ENCODE measurements at places on chromosomes 11 and 22.

GRCh38 chr11:69101115-69101791, 52.5 kb downstream of the TPCN2 start:
- DNase-seq, result peak; percentile 61

DNA sequence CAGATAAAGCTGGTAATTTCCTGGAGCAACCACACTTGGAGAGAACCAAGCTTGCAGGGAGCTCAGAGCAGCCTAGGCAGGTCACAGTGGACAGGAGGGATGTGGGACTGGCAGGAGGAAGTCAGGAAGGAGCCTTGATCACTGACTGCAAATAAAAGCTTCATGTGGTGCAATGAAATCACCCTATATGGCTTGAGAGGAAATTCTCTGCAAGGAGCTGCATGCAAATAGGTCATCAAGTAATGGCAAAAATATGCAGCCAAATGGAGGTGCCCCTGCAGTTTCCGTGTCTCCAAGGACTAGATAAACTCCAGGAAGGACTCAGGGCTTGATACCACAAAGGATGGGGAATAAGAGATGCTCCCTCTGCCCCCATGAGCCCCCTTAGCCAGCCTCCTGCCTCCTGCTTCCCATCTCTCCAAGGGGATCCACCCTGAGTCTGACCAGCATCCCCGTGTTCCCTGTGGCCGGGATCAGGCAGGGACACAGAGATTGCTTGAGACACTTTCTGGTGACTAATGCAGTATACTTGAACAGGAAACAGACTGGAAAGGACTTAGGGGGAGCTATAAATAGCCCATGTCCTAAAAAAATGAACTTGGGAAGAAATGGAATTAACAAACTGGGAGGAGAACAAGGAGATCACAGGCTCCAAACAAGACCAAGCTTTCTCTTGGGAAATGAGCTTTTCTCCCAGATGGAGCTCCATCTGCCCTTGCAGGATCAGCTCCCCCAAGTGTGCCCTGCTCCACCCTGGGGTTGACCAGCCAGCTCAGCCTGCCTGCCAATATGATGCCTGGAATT, 23.9 kb upstream of the MICAL2 start:
- DNase-seq, result peak; percentile 96

- DNase-seq, result peak; percentile 69
These were observed 499 bp downstream of the ATL3 start for GRCh38 chr11:63670433-63671321.

GRCh38 chr11:117839380-117839881, 14.9 kb upstream of the FXYD2 start:
- no peak for DNase-seq

- no peak for DNase-seq
These were observed 56.1 kb upstream of the SLC22A12 start for GRCh38 chr11:64534950-64535349.

GRCh38 chr22:28015046-28015425, 96.0 kb upstream of the PITPNB start:
- DNase-seq, result no peak

GRCh38 chr11:70948398-70948797, 304.0 kb downstream of the SHANK2 start:
- no peak for DNase-seq

- DNase-seq, result no peak
These were observed 25.0 kb upstream of the TUB start for GRCh38 chr11:8055836-8056526.

DNA sequence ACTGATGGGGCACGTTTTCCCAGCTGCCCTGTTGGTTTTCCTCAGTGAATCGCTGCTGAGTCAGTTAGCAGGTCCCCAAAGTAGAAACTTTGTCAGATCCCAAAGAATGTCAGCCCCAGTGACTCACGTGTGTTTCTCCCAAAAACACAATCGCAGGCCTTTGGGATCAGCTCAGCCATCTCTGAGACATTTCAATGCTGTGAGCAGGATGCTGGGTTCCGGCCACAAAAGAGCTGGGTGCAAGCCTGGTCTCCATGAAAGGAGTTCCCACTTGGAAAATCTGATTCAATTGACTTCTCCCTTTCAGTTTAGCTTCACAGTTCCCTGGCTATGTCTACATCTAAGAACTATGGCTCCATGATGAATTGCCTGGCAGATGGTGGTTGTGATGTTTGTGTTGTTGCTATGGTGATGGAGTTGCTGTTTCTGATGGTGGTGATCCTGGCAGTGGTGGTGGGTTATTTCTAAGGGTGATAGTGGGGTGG, 28.0 kb downstream of the MYEOV start:
- DNase-seq, result peak; percentile 93

GRCh38 chr22:25362215-25362882, 142.9 kb downstream of the CRYBB2 start:
- DNase-seq, result peak; percentile 38

DNA sequence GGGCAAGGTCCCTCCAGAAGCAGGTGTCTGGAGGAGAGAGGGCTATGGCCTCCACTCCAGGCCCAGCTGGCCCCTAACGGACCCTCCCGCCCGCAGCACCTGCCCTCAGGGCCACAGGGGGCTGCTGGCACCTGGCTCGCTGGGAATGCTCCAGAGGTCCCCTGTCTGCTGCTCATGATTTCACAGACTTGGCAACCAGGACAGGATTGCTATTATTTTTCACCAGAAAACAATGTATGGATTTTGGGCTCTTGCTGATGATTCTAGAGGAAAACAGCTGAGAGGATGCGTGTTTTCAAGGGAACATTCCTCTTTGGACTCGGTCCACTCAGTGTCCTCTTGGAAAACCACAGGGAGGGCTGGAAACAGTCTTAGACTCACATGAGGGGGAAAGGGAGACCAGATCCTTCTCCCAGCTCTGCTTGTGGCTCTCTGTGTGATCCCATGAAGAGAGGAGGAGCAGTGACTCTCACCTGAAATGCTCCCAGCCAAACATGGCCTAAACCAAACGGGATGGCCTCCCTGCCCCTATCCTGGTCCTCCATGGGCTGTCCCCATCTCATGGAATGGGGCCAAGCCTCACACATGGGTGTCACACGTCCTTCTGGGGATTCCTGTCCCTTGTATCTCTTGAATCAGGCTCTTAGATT, 15.8 kb downstream of the MYEOV start:
- DNase-seq, result peak; percentile 32

DNA sequence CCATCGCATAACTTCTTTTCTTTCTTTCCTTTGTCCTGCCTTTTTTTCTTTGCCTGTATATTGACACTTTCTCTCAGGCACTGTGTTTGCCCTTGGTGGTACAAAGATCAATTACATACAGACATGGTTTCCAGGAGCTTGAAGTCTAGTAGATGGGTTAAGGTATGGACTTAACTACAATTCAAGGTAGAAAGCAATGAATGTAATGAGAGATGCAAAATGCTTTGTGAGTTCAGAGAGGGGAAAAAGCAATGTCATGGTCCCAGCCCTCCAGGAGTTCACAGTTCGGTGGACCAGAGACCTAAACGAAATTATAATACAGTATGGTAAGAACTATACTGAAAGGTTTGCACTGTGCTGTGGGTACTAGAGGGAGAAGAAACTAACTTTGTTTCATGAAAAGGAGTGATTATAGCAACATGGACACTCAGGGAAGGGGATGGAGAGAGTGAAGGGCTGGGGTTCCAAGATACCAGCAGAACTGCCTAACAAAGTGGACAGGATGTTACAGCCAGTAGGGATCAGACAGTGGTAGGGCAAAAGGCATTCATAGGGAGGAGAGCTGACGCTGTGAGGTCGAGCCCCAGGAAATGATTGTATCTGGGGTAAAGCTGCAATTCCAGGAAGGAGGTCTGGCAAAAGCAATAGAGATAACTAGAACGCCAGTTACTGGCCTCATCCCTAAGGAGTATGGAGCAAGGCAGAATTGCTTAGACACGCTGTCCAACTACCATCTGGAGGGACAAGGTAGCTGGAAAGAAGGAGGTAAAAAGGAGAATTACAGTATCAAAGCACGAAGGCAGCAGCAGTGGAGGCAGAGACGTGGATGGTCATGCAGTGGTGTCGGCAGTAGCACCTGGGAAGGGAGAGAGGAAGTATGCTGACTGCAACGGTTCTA, 158.3 kb upstream of the MTMR2 start:
- DNase-seq, result no peak

DNA sequence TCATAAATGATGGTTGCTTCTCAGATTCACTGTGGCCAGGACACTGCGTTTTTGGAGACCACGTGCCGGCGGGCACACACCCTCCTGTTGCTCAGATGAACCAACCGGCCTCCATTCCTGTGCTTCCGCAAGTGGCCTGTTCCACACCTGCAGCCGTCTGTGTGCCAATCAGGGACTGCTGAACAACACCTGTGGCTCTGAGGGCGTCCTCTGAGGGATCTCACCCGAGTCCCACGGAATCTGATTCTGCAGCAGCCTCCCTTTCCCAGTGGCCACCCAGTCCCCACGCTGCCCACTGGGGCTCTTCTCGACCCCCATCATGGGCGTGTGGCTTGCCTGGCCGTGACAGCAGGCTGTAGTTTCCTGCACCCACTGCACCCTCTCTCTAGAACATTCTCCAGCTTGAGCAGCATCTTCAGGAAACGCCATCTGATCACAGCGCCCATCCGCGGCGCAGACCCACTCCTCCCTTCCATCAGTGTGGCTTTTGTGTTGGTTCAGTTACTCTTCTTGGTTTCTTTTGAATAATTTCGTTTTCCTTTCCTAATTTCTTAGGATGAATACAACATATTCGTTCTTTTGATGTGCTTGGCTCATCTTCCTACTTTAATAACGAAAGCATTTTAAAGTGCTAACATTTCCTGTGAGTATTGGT, 100.3 kb upstream of the SLC22A12 start:
- no peak for DNase-seq

DNA sequence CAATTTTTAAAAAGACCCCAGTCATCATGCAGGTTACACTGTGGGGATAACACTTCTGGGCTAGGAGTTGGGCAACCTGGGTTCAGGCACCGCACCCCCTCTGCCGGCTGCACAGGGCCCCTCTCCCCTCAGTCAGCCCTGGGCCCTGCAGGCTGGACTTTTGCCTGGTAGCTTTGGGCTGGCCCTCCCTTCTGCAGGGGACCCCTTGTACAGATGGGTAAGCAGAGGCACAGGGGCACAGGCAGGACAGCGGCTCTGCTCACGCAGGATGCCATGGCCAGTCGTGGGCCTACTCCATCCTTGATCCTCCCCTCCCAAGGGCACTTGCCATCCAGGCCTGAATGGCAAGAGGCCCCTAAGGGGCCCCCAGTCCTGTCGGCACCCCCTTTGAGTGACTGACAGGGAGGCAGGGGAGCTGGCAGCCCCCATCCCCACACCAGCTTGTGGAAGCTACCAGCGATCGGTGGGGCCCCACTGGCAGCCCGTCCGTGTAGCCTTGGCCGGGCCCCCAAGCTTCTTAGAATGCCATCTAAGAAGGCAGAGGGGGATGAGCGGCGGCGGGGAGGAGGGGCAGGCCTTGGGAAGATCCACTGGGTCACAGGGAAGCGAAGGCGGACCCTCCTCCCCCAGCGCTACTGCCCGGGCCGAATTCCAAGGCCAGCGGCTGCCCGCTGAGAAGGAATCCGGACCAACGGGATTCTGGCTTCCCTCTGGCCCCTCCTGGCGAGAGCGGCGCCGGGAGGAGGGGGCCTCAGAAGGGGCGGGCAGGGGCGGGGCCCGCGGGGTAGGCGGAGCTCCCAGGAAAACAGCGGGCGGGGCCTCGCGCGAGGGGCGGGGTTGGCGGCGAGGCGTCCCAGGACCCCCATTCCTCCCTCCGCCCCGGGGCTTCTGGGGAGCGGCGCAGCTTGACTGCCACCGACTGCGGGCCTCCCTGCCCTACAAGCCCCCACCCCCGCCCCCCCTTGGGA, 6.8 kb upstream of the CHKA start:
- peak; percentile 83 for DNase-seq

GRCh38 chr11:35003186-35003585, 86.8 kb downstream of the PDHX start:
- no peak for DNase-seq

DNA sequence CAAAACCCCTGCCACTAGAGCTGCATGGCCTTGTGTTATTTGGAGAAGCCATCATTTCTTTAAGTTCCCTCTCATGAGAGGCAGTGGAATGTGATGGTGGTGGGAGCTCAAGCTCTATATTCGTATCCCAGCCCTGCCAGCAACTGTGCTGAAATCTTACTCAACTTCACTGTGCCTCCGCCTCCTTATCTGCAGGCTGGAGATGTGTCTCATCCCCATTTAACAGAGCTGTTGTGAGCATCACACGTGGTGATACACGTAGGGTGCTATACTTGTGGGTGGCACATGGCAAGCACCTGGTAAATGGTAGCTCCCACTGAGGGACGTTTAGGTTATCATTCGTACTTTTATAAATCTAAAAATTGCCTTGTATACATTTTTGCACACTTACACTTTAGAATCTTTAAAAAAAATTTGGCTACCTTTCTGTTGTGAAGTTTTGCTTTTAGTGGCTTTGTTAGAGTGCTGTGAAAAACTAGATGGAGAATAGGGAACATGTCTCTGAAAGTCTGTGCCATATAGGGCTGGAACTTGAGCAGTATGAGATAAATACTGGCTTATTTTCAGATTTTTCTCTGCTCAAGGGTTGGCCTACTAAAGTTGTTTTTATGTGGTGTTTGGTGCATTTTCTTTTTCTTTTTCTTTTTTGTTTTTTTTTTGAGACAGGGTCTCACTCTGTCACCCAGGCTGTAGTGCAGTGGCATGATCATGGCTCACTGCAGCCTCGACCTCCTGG, 23.2 kb downstream of the TNRC6B start:
- DNase-seq, result no peak

DNA sequence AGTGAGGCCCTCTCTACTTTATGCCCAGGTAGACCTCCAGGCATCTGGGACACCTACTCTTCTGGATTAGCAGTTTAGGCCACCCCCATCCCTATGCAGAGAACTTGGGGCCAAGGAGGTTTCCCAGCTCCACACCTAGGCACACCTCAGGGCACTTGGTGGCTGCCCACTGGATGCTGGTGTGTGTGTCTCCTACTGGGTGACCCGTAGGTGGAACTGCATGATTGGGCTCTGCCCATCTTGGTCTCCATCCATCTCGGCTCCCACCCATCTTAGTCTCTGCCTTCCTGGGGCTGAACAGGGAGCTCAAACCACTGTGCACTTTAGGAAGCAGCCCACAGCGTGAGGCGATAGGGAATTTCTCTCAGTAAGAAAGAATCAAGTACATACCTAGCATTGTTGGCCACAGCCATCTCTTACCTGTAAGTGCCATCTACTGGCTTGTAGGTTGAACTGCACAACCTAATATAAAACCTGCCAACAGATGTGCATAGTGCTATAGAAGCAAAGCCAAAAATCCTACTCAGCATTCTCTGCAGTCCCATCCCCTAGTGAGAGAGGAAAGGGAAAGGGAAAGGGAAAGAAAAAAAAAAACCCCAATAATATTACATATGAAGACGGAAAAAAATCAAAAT, 61.6 kb upstream of the PTPN5 start:
- DNase-seq, result peak; percentile 11

GRCh38 chr11:65646958-65647701, 9.2 kb downstream of the SIPA1 start:
- DNase-seq, result peak; percentile 25

DNA sequence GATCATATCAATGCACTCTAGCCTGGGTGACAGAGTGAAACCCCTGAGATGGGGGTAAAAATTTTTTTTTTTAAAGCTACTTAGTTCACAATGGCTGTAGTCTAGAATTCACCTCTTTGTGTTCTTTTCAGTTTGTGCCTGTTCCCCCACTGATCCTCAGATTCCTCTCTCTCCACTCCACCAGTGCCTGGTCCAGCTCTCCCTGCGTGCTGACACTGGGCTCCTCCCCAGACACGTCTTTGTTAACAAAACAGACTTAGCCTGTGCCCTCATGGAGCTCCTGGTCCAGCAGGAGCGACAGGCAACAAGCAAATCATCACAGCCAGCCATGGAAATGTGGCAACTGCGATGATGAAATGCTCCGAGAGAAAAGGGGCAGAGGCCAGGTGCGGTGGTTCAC, 34.0 kb downstream of the IFT27 start:
- DNase-seq, result no peak
